ENCODE measurements at places on chromosomes 3 and 15.
A peak's percentile ranks its signal among the peaks of the same experiment; 100 is the strongest.

- peak; percentile 56 for DNase-seq
Observed at GRCh38 chr15:84749111-84749991, 959 bp downstream of the ZNF592 start.

DNA sequence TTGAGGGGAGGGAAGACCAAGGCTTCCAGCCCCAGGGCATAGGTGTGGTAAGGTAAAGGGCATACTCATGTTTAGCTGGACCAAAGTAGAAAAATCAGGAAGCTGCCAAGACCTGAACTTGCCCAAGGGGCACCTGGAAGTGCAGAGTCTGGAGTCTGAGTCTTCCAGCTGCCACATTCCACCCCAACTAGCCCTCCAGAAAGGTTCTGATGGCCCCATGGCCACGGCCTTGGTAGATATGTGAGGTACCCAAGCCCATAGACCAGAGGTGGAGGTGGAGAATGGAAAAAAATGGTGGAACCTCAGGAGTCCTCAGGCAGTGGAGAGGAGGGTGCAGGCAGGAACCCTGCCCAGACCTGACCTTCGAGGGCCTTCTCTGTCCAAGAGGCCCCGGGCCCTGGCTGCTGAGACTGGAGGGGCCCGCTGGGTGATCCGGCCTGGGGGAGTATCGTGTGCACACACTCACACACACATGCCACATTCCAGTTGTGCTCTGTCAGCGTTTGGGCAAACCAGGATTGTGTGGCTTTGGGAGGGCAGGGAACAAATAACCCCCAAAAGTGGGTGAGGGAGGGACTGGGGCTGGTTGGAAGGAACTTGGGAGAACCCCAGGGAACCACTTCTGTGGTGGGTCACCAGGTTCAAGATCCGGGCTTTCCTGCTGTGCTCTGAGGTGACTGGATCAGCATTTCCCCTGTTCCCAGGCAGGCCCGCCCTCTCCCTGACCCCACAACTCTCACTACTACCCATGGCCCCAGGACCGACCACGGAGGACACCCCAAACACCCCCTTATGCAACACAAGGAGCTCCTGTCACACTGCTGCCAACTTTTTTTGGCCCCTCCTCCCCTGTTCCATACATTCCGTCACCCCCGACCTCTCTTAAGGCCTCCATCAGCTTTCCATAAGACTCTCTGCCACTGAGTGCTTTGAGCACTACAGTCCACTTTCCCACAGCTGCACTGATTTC lies 11.6 kb downstream of the MYL3 start:
- no peak for DNase-seq

DNA sequence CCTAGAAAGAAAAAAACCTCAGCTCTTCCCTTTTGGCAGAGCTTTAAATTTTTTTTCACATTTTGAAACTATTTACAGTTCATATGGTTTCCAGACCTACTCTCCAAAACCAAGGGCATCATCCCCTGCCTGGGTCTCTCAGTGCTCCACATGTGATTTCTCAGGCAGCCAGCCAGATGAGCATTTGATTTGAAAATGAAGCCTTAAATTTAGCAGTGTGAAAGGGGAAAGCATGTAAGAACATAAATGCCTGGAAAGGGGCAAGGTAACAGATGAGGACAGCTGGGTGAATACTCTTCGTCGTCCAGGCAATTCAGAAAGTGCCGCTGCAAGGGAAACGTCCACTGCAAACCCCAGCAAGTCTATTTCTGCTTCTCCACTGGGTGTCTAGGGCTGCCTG lies 94.8 kb downstream of the ATP8B4 start:
- DNase-seq: no peak

DNA sequence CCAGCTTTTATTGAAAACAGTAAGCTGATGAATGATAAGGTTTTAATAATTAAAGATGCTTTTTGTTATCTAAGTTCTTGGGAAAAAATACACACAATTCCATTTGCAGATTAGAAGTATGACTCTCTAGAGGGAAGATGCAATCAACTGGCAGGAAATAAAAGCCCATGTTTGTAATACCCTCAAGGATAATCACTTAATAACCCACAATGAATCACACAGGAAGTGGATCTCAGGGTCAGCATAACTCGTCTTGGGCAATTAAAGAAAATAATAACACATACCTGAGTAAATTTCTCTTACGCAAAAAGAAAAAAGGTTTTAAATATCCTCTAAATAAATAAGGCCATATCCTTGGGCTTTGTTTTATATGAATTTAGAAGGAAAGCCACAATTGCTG lies 9.4 kb upstream of the EID1 start:
- no peak for DNase-seq

DNA sequence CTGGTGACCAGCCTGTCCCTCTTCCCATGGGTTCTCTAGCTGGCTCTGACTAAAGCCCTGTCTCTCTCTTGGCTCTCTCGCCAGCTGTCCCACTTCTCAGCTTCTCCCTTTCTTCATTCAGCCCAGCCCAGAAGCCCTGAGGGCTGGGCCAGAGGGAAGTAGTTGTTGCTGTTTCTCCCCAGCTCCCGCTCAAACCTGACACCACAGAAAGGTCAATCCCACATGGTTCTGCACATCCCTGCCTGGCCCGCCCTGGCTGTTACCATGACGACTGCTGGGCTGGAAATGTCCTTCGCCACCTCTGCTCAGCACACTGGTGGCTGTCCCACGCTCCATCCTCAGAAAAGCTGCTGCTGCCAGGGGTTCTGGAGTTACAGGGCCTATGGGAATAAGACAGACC lies 25.9 kb downstream of the CCDC32 start:
- DNase-seq: no peak

DNA sequence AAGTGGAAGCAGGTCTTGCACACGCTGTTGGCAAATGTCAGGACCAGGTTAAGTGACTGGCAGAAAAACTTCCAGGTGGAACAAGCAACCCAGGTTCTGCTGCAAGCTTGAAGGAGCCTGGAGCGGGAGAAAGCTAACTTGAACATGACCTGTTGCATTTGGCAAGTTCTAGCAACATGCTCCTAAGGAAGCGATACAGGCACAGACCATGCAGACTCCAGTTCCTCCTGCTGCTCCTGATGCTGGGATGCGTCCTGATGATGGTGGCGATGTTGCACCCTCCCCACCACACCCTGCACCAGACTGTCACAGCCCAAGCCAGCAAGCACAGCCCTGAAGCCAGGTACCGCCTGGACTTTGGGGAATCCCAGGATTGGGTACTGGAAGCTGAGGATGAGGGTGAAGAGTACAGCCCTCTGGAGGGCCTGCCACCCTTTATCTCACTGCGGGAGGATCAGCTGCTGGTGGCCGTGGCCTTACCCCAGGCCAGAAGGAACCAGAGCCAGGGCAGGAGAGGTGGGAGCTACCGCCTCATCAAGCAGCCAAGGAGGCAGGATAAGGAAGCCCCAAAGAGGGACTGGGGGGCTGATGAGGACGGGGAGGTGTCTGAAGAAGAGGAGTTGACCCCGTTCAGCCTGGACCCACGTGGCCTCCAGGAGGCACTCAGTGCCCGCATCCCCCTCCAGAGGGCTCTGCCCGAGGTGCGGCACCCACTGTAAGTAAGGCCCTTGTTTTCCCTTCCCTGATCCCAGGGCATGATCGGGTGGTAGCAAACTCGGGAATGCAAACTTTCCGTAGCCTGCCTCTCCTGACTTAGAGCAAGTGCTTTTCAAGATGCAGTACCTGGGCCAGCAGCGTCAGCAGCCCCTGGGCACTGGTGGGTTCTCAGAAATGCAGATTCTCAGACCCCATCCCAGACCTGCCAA lies 759 bp downstream of the GALNT15 start:
- no peak for DNase-seq

GRCh38 chr3:131630807-131631206 lies 128.0 kb upstream of the MRPL3 start:
- DNase-seq: no peak

DNA sequence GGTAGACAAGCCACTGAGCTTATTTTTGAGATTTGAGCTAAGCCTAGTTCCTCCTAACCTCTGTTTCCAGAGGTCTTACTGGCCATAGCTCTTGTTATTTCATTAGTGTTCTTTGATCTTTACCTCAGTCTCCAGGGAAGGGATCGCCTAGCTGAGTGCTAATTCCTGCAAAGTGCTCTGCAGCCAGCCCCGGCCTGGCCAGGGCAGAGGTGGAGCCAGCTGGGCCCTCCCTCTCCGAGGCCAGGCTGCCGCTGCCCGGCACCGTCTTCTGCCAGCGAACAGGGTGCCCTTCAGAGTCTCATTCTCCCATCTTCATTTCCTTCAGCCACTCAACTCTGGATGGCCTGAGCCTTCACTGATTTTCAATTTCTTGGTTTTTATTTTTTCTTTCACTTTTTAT lies 19.7 kb downstream of the FAN1 start:
- DNase-seq: no peak

GRCh38 chr3:12303534-12303933 lies 14.7 kb downstream of the PPARG start:
- no peak for DNase-seq

DNA sequence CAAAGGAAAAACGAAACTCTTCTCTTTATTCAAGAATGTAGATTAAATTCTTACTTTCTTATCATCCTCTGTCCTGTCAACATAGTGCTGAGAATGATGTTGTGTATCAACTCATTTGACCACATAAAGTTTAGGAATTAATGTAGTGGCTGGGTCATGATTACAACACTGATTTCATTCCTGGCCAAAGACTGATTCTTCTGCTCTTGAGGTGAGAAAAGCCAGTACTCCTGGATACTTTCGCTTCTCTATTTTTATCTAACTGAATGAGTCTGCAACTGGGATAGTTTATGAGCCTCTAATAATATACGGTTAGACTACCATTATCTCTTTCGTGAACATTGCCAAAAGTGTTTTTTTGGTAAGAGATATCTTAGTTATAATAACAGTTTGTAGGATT lies 173.0 kb downstream of the LPP start:
- DNase-seq: no peak

DNA sequence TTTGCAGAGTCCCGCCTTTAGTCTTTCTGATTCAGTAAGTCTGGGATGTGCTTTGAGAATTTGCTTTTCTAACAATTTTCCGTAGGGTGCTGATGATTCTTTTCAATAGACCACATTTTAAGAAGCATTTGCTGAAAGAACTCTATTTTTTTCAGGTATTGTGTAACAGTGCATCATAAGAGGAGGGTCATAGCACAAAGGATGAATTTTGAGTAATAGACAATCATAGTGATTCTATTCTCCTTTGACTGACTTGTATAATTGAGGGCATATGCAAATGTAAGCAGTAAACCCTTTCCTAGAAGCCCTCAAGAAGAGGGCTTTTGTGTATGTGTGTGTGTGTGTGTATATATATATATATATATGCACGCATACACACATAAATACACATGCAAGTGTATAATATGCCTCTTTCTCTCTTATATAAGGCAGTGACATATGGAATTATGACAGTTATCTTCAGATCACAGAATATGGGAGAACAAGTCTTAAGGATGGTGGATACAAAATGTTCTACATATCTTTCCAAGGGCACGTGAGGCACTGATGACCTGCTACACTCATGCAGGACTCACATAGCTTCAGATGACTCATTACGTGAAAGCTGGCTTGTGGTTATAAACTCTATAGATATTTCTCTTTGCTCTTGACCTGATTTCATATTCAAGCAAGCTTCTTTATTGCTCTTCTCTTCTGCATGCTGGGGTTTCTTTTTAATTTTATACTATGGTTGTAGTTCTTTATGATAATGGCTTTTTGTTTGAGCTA lies 6.5 kb upstream of the PLSCR1 start:
- DNase-seq: peak; percentile 56

DNA sequence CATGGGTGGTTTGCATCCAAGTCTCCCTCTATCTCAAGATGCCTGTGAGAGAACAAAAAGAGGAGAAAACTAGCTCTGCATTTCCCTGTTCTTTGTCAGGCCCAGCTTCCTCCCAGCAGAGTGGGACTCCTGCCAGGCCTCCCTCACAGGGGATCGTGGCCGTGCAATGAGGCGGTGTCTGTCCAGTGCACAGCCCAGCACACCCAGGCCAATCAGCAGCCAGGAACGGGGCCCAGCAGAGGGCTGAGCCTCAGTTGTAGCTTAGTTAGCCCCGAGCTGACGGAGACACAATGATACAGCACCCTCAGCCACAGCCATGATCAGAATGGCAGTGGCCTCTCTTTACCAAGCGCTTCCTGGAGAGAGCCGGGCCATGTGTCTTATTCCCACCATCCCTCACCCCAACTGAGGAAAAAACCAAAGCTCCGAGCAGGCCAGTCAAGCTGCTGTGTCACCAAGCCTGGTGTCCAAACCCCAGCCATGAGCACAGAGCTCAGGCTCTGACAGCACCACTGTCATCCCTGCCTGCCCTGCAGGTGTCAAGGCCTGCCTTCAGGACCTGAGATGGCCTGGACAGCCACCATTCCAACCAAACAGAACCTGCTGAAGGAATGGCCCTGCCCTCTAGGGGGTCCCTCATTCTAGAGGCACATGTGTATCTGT lies 71.1 kb downstream of the DNAJB8 start:
- no peak for DNase-seq

GRCh38 chr3:186425788-186426730 lies 64.0 kb upstream of the DGKG start:
- DNase-seq: no peak

DNA sequence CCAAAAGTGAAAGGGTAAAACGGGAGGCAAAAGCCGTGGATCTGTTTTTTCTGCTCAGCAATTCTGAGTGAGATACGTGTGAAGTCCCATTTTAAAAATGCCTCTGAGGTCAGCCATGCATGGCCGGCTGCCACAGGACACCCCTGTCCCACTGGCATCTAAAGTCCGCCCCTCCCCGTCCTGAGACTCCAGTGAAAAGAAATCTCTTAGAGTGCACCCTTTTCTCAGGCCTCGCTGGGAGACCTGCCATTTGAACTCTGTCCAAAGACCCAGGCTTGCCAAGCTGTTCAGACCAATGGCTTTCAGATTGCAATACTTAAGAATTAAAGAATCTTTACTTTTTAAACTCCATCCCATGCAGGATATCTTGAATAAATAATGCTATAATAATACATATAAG lies 61.0 kb upstream of the SLC24A5 start:
- peak; percentile 19 for DNase-seq

- DNase-seq: no peak
Observed at GRCh38 chr15:83733206-83733605, 79.3 kb downstream of the ADAMTSL3 start.

GRCh38 chr3:131397889-131398288 lies 16.3 kb downstream of the NUDT16 start:
- DNase-seq: no peak

GRCh38 chr3:186220365-186220764 lies 111.5 kb upstream of the ETV5 start:
- no peak for DNase-seq

DNA sequence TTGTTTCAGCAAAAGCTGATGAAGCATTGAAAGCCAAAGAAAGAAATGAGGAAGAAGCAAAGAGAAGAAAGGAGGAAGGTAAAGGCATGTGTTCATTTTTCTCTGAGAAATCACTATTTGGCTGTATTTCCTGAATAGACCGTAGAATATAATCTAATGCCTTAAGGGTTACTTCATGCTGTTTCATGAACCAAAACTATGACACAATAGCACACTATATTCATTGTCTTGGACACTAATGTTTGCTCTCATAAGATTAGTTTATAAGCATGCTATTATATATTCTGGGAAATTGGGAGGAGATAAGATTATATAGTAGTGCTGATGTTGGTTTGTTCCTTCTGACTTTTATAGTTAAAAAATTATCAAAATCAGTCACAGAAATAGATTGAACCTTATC lies 110.1 kb upstream of the MLF1 start:
- DNase-seq: no peak

Measured in left colon (tissue), 2 donors.